ACHN (cell line): ENCODE measurements at places on chromosomes 3 and 15.
A peak's percentile ranks its signal among the peaks of the same experiment; 100 is the strongest.

DNA sequence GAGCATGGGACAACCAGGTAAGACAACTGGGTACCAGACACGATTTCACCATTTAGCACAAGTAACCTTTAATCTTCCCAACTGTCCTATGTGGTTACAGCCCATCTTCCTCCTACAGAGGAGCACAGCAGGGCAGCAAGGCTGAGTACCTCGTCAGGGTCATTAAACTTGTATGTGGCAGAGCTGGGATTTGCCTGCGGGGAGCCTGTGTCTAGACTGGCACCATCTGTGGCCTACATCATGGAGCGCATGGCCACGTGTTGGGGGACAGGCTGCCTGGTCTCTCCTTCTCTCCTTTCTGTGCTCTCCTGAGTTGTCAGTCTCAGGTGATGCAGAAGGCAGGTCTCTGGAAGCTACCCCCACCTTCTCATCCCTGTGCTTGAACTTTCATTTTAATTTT, 32.2 kb downstream of the GOLGA6A start:
- DNase-seq: no peak

DNA sequence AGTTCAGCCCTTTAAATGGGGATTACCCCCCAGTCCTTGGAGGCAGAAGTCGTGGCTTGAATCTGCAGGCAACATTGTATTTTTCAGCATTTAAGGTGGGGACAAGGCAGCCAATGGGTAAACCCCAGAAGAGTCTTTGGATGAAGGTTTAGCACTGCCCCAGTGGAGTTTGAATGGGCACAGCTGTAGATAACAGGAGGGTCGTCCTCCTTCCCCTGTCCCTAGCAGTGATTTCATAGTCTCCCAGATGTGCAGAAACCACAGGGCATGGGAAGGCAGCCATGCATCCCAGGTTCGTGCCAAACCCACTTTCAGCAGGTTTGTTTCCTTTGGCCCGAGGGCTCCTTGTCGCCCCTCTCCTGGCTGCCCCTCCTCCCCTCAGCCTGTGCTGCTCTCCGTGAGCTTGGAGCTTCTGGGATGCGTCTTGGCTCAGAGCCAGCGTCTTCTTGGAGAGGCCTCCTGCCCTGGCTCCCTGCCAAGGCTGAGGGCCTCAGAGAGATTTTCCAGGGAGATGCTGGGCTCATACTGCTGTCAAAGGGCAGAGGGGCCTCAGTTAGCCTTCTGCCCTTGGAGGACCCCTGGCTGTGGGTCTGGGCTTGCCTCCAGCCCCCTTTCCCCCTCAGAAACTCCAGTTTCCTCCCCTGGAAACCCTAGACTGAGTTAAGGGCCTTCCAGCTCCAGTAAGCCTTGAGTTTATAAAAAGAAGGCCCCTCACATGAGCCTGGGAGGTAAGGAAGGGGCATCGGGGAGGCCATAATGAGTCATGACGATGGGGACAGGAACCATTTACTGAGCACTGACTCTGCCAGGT, 48.9 kb upstream of the POLG start:
- no peak for DNase-seq

DNA sequence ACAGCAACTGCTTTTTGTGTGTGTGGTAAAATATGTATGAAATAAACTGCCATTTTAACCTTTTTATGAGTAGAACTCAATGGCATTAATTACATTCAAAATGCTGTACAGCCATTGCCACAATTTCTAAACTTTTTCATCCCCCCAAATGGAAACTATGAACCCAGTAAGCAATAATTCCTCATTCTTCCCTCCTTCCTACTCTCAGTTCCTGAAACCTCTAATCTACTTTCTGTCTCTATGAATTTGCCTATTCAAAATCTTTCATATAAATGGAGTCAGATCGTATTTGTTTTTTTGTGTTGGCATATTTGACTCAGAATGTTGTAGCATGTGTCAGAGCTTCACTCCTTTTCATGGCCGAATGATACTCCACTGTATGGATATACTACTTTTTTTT, 5.3 kb upstream of the BLM start:
- DNase-seq: no peak

DNA sequence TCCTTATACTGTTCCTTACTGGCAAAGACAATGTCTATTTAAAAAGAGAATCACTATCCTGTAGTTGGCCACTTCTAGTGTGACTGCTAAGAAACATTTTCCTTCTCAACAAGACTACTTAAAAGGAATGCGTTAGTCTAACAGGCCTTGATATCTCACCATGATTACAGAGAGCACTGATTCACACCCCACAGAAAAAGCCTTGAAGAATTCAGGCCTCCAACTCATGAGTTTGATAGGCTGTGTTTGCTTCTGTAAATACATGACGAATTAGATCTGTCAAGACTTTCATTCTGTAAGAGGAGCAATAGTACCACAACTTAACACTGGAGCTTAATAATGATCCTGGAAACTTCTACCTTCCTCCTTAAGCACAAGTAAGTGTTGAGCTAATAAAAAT, 432.8 kb upstream of the NR2F2 start:
- no peak for DNase-seq

DNA sequence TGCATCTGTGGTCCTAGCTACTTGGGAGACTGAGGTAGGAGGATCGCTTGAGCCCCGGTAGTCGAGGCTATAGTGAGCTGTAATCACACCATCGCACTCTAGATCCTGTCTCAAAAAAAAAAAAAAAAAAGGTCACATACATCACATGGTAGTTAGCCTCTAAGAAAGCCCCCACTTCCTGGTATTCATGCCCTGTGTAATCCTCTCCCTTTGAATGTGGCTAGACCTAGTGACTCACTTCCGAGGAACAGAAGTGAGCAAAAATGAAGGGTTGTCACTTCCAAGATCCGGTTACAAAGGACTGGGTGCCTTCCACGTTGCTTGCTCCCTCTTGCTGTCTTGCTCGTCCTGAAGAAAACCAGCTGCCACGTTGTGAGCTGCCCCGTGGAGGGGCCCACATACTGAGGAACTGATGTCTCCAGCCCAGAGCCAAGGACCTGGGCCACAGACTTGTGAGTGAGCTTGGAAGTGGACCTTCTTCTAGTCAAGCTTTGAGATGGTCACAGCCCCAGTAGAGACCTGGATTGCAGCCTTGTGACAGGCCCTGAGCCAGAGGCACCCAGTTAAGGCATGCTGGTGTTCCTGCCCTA, 12.6 kb upstream of the LCTL start:
- DNase-seq: no peak

- no peak for DNase-seq
Measured at GRCh38 chr15:99303907-99304306, 52.6 kb downstream of the LRRC28 start.

- no peak for DNase-seq
Measured at GRCh38 chr15:60272623-60273022, 125.2 kb downstream of the ANXA2 start.

GRCh38 chr3:4664412-4664811, 171.3 kb downstream of the ITPR1 start:
- DNase-seq: no peak

DNA sequence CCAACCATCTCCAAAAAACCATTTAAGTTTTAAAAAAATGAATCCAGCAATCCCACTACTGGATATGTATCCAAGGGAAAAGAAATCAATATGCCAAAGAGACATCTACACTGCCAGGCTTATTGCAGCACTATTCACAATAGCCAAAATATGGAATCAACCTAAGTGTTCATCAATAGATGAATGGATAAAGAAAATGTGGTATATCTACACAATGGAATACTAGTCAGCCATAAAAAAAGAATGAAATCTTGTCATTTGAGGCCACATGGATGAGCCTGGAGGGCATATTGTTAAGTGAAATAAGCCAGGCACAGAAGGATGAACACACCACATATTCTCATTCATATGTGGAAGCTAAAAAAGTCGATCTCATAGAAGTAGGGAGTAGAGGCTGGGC, 136.1 kb downstream of the FILIP1L start:
- DNase-seq: no peak

GRCh38 chr15:62415498-62415897, 250.4 kb upstream of the C2CD4B start:
- no peak for DNase-seq

- no peak for DNase-seq
Measured at GRCh38 chr3:50279255-50280016, 549 bp downstream of the LSMEM2 start.

DNA sequence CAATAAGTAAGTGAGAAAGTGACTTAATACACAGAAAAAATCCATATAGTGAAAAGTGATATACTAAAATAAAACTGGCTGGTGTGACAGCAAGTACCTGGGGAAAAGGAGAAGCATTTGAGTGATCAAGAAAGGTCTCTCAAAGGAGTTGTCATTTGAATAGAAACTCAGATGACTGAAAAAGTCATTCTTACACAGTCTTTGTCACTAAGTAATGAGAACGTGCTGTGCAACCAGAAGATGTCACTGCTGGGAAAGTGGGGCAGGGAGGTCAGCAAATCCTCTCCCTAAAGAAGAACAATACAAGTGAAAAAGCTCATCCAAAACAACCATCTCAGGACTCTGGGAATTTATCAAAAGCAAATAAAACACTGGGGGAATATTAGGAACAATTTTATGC, 317.5 kb upstream of the TRIM42 start:
- no peak for DNase-seq

DNA sequence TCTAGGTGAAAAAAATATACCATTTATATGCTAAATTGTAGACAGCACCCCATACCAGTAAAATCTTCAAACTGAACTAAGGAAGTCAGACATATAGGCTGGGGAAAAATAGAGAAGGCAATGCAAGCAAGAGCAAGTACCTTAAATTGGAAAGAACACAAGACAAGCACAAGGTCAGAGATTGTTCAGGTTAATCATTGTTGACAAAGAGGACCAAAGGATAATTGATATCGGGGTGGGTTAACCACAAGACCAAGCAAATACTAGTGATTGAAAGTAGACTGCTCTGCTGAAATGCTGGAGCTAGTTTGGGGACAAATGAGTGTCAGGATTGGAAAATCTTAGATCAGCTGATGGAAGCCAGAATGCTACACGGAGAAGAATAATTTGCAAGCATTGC, 499.8 kb downstream of the ROBO2 start:
- DNase-seq: no peak

- DNase-seq: no peak
Measured at GRCh38 chr3:118810499-118811035, 224.1 kb downstream of the IGSF11 start.

- no peak for DNase-seq
Measured at GRCh38 chr3:120749843-120750242, 7.3 kb downstream of the GTF2E1 start.

GRCh38 chr3:140416666-140417065, 261.2 kb upstream of the TRIM42 start:
- no peak for DNase-seq

GRCh38 chr15:74220475-74221248, 15.5 kb upstream of the CCDC33 start:
- DNase-seq: no peak

DNA sequence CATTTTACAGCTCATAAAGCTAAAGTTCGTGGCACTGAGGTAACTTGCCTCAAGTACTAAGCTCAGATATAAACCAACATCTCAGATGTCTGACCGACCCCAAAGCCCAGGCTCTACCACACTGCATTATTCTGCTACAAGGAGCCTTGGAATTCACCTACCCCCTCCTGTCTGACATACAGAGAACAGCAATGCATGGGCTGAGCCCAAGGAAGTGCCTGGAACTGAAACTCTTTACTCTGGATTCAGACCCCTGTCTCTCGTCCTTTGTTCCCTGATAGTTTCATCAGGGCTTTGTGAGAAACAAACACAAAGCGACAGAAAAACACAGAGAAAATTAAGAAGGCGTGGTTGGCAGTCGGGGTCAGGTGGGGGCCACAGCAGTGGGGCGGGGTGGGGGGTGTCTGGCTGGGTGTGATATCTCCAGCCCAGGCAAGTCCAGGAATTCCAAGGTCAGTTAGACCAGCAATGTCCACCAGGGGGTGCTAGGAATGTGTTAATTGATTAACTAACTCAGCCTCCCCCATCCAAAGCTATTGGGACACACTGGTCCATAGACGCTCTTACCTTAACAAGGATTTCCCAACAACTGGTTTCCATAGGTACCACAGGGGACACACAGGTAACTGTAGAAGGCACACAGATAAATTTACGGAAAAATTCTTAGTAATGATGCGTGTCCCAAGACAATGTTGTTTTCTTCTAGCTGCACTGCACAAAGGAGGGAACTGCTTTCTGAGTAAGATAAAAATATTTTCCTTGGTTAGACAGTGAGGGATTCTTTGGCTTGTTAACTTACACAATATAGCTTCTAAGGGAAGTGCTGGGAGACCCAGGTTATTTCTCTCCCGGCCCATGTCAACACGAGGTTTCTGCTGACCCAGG, 18.8 kb upstream of the SSUH2 start:
- DNase-seq: peak; percentile 75

- peak; percentile 4 for DNase-seq
Measured at GRCh38 chr15:62118520-62119226, 46.4 kb downstream of the C2CD4B start.

- DNase-seq: no peak
Measured at GRCh38 chr3:10709110-10709781, 106.8 kb upstream of the SLC6A11 start.

DNA sequence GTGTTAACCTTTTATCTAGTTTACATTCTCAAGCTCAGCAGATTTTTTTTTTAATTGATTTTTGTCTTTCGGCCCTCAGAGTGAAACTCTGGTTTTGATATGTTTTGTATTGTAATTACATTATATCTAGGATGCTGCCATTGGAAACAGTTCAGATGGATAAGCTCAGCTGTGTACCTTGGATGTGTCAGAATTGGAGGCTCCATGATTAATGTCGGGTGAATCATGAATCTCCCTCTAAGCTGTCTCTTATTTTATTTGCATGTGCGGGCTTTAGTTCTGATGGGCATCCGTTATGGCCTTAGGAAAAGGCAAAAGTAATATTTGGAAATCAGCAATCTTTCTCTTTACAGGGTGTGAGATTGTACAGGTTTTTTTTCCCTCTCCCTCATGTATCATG, 4.2 kb downstream of the PTPRG start:
- no peak for DNase-seq

GRCh38 chr15:28129231-28129848, 30.2 kb upstream of the OCA2 start:
- no peak for DNase-seq

- no peak for DNase-seq
Measured at GRCh38 chr3:193971966-193972365, 164.0 kb upstream of the HES1 start.

GRCh38 chr15:39781147-39781966, 1.3 kb downstream of the FSIP1 start:
- no peak for DNase-seq

- no peak for DNase-seq
Measured at GRCh38 chr3:16474216-16474615, 39.3 kb downstream of the RFTN1 start.

GRCh38 chr3:46663591-46664135, 29.8 kb downstream of the ALS2CL start:
- no peak for DNase-seq

- no peak for DNase-seq
Measured at GRCh38 chr3:7562892-7563291, 702.0 kb downstream of the GRM7 start.

DNA sequence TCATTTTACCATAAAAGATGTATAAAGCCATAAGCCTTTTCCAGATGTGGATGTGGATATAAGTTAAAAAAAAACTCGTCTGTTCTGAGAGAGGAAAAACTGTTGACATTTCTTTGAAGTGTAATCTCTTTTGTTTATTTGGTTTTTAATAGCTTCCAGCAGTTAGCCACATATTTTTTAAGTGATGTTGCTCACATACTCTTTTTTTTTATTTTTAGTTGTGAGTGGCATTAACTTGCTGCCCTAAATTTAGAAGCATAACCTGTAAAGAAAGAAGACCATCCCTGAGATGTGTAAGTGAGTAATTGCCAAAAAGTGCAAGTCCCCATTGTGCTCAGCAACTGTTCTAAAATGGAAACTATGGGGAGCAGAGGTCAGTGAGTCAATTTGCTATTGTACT, 415.9 kb upstream of the MDFIC2 start:
- no peak for DNase-seq
